ENCODE measurements at places on chromosomes 3 and 15.
A peak's percentile ranks its signal among the peaks of the same experiment; 100 is the strongest.

DNA sequence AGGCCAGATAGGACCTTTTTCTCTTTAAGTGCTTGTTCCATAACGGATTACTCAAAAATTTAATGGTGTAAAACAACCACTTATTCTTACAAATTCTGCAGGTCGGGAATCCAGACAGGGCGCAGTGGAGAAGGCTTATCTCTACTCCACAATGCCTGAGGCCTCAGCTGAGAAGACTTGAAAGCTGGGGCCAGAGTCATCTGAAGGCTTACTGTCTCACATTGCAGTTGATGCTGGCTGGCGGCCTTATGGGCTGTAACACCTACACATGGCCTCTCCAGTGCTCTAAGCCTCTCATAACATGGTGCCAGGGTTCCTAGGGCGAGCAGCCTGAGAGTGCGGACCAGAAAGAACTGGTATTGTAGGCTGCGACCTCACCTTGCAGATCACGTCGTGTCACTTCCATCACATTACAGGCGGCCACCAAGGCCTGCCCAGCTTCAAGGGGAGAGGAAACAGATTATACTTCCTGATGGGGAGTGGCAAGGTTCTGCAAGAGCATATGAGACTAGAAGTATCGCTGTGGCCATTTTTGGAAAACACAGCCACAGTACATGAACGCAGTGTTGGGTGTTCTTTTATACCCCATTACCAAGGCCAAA lies 32.4 kb downstream of the CMTM7 start:
- H3K4me3 ChIP-seq, result peak overlapping the region; percentile 53
- DNase-seq, result no peak
- peaks cover 92% of the 10 kb centered on the region for H3K4me1 ChIP-seq
- peaks cover 18% of the 10 kb centered on the region for H3K36me3 ChIP-seq
- peak overlapping the region; percentile 95 for H3K27ac ChIP-seq

GRCh38 chr15:100716456-100717085 lies 114.2 kb downstream of the ASB7 start:
- no peaks in the 10 kb centered on the region for H3K36me3 ChIP-seq
- no peak overlapping the region for H3K27ac ChIP-seq
- H3K27me3 ChIP-seq, result peaks cover 16% of the 10 kb centered on the region
- no peaks in the 10 kb centered on the region for H3K4me1 ChIP-seq
- H3K4me3 ChIP-seq, result no peak overlapping the region

GRCh38 chr3:127485396-127486170 lies 105.0 kb downstream of the TPRA1 start:
- peaks cover 6% of the 10 kb centered on the region for H3K4me1 ChIP-seq
- H3K27ac ChIP-seq, result no peak overlapping the region
- peaks cover 26% of the 10 kb centered on the region for H3K27me3 ChIP-seq
- H3K36me3 ChIP-seq, result no peaks in the 10 kb centered on the region
- H3K4me3 ChIP-seq, result no peak overlapping the region

DNA sequence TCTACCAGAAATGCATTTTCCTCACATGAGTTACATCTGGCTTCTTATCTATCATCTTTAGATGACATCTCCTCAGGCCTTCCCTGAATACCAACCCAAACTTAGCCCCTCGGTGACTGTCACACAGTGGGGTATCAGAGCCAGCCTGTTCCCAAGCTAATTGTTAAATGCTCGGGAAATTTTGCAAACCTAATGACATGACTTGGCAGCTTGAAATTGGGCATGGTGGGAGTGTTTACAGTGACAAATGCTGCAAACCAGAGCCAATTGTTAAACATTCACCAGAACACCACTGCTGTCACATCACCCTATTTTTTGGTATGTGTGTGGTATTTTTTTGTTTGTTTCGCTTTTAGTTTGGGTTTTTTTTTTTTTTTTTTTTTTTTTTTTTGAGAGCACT lies 130.8 kb downstream of the HCN4 start:
- peaks cover 6% of the 10 kb centered on the region for H3K27me3 ChIP-seq
- H3K4me3 ChIP-seq, result no peak overlapping the region
- H3K36me3 ChIP-seq, result no peaks in the 10 kb centered on the region

DNA sequence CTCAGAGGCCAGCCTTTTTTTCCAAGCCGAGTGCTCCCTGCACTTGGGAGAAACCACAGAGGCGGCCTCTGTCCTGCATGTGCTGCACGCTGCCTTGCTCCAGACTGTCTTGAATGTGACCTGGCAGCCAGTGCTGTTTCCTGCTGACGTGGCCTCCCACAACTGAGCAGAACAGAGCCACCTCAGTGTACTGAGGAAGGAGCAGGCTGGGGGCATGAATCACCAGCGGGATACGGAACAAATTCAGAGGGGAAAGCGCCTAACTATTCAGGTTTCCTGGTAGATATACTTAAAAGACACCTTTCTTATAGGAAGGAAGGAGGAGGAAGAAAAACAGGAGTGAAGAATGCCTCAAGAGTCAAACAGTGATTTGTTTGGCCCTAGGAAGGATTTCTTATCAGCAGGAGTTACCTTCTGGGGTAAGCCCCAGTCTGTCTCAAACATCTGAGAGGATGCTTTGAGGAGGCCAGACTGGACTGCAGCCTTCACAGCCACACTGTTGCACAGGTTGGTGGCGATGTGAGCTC lies 114.0 kb downstream of the FNDC3B start:
- no peak for DNase-seq
- peaks cover 11% of the 10 kb centered on the region for H3K36me3 ChIP-seq
- no peak overlapping the region for H3K4me3 ChIP-seq
- peaks cover 19% of the 10 kb centered on the region for H3K4me1 ChIP-seq
- peak overlapping the region; percentile 0 for H3K27ac ChIP-seq
